ENCODE measurements at places on chromosomes 11 and 22. TPM values are rescaled to one million over a fixed set of nuclear protein-coding genes. Genes with fewer than 3 reads are reported as not detected.

DNA sequence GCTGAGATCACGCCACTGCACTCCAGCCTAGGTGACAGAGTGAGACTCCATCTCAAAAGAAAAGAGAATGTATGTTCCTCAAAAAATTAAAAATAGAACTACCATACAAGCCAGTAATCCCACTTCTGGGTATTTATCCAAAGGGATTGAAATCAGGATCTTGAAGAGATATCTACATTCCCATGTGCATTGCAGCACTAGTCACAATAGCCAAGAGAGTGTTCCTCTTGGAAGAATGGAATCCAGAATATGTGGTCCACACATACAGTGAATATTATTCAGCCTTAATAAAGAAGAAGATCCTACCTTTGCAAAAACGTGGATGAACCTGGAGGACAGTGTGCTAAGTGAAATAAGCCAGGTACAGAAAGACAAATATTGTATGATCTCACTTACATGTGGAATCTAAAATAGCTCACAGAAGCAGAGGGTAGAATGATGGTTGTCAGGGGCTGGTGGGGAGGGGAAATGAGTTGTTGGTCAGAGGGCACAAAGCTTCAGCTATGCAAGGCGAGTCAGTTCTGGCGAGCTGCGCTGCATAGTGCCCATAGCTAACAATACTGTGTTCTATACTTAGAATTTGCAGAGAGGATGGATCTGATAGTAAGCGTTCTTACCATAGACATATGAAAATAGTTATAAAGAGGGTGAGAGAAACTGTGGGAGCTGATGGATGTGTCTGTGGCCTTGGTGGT is 32.1 kb downstream of the GRIK4 start:
- DNase-seq, result no peak

GRCh38 chr11:38089726-38090125 is 1491.7 kb upstream of the RAG2 start:
- DNase-seq, result no peak

- DNase-seq, result no peak
Measured at GRCh38 chr22:42269432-42270175, 849 bp downstream of the TCF20 start.

DNA sequence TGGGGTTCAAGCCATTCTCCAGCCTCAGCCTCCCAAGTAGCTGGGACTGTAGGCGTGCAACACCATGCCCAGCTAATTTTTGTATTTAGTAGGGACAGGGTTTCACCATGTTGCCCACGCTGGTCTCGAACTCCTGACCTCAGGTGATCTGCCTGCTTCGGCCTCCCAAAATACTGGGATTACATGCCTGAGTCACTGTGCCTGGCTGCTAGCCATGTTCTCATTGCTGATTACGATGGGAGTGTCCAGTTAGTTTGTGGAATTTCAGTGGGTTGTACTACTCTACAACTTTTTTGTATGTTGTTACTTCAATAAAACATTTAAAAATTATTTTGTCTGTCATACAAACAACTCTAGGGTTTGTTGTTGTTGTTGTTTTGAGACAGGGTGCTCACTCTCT is 4.8 kb upstream of the VPS11 start:
- DNase-seq, result no peak

GRCh38 chr11:13928566-13929251 is 33.8 kb upstream of the SPON1 start:
- no peak for DNase-seq

- no peak for DNase-seq
Measured at GRCh38 chr11:91199866-91200265, 977.0 kb upstream of the CHORDC1 start.

The OR52H1 gene
- polyA plus RNA-seq, result not detected

The SAA4 gene
- not detected for polyA plus RNA-seq

Data from AG04450 (cell line).